Prostate gland (tissue), 2 donors: ENCODE measurements at places on chromosomes 13 and 19.
A peak's percentile ranks its signal among the peaks of the same experiment; 100 is the strongest.

DNA sequence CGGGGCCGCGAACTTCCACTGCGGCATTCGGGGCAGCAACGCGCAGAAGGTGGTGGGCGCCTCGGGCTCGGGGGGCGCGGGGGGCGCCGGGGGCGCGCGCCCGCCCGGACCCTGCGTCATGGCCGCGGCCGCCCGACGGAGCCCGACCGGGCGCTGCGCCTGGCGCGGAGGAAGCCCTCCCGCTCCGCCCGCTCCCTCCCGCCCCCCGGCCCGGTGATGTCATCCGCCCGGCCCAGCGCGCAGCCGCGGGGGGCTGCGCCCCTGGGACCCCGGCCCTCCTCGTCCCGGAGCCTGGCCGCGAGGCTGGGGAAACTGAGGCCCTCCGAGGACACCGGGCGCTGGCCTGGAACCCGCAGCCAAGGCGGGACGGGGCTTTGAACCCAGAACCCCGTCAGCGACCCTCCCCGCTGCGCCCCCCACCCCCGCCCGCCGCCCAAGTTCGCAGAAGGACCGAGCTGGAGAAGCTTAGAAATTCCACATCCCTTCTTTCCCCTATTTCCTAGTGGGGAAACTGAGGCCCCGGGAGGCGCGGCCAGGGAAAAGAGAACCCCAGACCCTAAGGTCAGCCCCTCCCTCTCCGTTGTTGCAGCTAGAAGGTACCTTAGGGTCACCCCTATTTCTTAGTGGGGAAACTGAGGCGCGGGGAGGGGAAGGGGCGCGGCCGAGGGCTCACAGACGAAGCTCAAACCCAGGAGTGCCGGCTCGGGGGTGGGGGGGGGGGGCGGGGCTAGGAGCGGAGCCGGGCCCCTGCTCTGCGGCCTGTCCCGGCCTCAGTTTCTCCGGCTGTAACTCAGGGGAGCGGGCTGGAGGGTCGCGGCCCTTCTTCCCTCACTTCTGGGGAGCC is at the start of gene SHC2:
SHC2 (minus strand) TSS at position 157 of the 844 bp plus-strand sequence; CDS start at position 120, 37 bp downstream.
- peak; percentile 18 for DNase-seq

DNA sequence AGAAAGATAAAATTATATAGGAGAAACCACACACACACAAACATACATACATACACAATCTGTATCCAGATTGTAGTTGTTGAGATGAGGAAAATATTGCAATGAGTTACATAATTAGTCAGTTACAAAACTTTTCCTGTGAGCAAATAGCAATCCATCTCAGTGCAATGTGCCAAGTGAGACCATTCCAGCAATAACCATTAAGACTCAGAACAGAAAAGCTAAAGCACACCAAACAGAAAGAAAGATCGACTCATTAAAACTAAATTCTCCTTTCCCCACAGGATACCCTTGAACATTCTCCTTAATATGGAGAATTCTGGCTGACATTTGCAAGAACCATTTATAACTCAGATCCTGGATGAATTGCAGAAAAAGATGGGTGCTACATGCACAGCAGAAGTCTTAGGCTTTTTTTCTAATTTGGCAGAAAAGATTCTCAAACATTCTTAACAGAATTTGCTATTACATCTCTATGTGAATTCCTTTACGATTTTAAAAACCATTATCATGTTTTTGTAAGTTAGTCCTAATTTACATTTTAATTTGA is 1341.2 kb upstream of the SPRY2 start:
- no peak for DNase-seq

- no peak for DNase-seq
Measured at GRCh38 chr13:71610876-71611275, 256.1 kb downstream of the DACH1 start.

DNA sequence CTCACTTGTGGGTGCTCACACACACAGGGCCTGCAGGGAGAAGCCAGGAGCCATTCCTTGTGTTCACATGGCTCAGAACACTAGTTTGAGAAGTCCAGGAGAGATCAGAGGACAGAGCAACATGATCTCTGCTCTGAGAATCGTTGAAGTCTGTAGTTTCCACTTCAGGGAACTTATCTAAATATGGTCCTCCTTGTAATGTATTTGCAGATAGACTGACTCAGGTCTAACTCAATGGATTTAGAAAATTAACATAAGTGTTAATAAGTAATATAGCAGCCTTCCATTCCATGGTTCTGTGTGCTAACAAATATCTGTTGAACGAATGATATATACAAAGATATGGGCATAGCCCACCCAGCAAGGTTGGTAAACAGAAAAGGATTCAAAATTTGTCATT is 119.8 kb upstream of the STARD13 start:
- DNase-seq: no peak

GRCh38 chr19:43563816-43564457 is 11.4 kb downstream of the XRCC1 start:
- no peak for DNase-seq

- no peak for DNase-seq
Measured at GRCh38 chr13:110236831-110237261, 70.1 kb downstream of the COL4A1 start.

DNA sequence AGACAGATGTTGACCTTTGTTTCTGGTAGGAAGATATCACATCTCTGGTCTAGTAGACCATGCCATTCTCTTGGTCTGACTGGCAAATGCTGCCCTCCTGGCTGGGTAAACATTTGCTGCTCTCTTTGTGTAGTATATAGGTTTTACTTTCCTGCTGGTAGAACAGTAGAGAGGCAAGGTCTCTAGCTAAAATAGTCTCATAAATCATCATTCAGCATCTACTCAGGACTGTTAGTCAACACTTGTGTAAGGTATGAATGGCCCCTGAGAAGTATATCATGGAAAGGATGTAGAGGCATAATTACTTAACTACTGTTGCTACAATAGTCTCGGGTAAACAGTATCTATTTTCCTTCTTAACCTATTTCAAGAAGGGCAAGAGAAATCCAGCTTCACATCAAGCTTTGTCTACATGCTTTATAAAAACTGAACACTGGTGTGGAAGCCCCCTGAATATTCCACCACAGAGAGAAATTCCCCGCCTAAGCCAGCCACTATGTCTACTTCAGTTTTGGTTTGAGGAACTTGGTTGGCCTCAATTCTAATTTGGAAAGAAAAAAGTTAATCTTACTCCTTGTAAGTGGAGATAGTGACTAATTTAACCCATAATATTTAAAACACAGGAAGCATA is 18.4 kb upstream of the MYCBP2 start:
- DNase-seq: no peak

GRCh38 chr19:19071897-19072296 is 8.1 kb downstream of the SLC25A42 start:
- no peak for DNase-seq

DNA sequence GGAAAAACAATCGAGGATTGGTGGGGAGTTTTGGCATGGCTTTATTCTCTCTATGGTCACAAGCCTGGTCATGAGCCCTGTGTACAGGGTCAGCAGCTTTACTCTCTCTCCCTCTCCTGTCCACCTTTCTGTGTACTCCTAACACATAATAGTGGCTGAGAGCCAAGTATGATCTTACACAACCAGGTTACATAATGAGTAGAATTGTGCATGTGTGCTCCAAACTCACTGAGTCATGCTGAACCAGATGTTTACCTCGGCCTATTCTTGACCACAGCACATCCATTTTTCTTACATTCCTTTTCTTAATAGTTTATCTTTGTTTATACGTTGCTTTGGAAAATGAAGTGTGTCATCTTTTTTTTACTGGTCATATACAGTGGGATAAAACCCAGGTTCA is 53.1 kb downstream of the ZNF254 start:
- no peak for DNase-seq
